Dorsolateral prefrontal cortex (tissue), 122 donors: ENCODE measurements at places on chromosomes 2 and 18.

- DNase-seq: peak; percentile 48
Observed at GRCh38 chr2:38146275-38146906, 70.4 kb upstream of the CYP1B1 start.

- DNase-seq: no peak
Observed at GRCh38 chr2:131827481-131828163, 299.9 kb downstream of the CCDC74A start.

GRCh38 chr2:241188361-241189092 is at the start of gene ANO7:
Gene ANO7, plus strand, starts transcription at chr2:241188677. Its CDS starts 1,387 bp downstream, at chr2:241190064.
- DNase-seq: no peak

DNA sequence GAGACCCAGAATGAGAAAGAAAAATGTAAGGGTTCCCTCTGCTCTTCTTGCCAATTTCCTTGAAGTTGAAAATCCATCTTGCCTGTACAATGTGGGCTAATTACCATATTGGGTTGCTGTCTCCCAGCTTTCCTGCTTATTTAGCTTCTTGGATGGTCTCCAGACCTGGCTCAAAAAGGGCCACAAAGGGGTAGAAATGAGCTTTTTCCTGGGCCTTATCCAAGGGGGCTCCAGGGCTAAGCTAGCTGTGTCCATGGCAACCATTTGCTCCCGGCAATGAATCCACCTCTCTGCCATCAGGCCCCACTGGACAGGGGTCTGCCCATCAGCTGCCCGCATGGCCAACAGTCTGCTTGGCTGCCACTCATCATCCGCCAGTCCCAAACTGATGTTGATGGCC is 85.0 kb downstream of the BOD1L2 start:
- DNase-seq: no peak

GRCh38 chr2:23007631-23008235 is 377.2 kb upstream of the KLHL29 start:
- no peak for DNase-seq

DNA sequence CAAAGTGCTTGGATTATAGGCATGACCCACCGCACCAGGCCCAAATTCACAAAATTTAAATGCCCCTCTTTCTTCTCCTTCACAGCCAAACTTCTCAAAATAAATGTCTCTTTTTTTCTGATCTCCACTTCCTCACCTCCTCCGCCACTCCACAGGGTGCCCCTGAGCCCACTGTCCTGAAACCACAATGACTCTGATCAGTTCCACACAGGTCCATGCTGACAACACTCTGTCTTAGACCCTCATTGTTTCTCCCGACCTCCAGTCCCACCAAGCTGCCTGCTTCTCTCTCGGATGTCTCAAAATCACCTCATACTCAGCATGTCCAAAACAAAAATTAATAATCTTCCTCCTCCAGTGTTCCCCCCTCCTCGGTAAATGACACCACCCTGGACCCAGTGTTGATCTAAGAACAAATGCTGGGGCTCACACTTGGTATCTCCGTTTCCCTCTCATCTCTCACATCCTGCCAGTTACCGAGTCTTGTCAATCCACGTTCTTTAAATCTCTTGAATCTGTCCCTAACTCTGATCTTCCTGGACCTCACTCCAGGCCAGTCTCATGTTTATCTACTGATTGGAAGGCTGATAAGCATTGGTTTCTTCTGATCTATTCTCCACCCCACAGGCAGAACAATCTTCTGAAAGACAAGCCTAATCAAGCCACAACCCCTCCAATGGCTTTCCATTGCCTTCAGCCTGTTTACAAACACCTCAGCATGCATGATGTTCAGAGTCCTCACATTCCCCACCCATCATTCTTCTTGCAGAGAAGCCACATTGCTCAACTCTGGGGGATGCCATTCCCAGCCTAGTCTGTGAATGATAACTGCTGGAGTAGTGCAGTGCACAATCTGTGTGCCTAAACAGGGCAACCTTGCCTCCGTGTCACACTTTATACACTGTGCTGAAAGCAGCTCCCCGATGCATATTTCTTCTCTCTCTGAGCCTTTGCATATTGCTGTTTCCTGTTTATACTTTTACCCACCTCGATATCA is 12.4 kb upstream of the ANKRD44 start:
- DNase-seq: no peak

GRCh38 chr18:24530630-24531111 is 70.2 kb downstream of the HRH4 start:
- no peak for DNase-seq

- DNase-seq: no peak
Observed at GRCh38 chr18:67583621-67584020, 67.1 kb upstream of the DSEL start.

DNA sequence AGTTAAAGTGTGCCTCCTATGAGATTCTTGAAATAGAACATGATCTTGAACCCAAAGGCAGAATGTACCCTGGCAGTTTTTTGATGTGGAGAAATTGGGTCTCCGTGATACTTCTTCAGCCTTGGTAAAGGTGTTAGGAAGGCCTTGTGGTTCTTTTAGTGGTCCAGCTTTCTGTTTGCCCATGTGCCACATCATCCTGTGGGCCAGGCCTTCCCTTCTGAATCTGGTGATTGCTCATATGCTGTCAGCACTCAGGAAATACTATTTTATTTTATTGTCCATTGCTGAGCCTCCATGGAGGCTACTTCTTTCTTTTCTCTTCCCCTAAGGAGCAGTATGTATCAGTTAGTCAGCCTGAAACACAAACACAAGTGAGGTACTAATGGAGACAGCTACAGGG is 52.9 kb downstream of the CCDC141 start:
- DNase-seq: no peak

DNA sequence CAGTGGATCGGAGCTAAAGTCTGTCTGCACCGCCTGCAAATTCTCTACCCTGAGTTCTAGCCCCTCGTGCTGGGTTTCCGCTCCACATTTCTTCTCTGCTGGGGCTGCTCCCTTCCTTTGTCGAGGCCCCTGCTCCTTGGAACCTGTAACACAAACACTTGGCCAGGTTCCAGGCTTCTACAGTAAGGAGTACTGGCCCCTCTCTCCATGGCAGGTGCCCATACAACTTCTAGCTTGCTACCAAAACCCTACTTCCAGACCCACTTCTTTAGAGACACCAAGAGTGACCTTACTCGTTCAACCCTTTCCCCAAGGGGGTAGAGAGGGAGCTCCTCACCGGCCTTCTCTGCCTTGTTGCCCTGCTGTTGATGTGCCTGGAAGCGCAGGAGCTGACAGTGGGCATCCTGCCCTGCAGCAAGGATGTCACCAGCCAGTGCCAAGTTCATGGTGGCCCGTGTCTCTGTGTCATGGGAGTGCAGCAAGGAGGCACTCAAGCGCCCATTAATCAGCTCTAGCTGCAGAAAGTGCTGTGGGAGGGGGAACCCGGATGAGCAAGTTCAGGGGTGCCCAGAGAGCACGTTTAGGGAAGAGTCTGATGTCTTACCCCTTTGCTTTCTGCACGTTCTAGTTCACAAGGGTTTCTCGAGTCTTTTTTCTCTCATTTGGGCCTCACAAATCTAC is 1.1 kb downstream of the PREB start:
- no peak for DNase-seq

- no peak for DNase-seq
Observed at GRCh38 chr2:52474091-52474490, 1293.5 kb upstream of the CHAC2 start.

GRCh38 chr2:54915101-54915500 is 135.2 kb downstream of the RTN4 start:
- no peak for DNase-seq

- no peak for DNase-seq
Observed at GRCh38 chr2:137976274-137976673, 12.0 kb downstream of the HNMT start.

GRCh38 chr2:188852772-188853171 is 121.4 kb upstream of the COL3A1 start:
- DNase-seq: no peak

- no peak for DNase-seq
Observed at GRCh38 chr2:73582364-73582763, 59.9 kb downstream of the NAT8 start.

GRCh38 chr18:34222307-34223163 is 2.2 kb downstream of the NOL4 start:
- peak; percentile 59 for DNase-seq

GRCh38 chr2:109085912-109086742 is 42.9 kb upstream of the SH3RF3 start:
- no peak for DNase-seq

- DNase-seq: no peak
Observed at GRCh38 chr2:226671141-226671676, 128.4 kb downstream of the IRS1 start.

DNA sequence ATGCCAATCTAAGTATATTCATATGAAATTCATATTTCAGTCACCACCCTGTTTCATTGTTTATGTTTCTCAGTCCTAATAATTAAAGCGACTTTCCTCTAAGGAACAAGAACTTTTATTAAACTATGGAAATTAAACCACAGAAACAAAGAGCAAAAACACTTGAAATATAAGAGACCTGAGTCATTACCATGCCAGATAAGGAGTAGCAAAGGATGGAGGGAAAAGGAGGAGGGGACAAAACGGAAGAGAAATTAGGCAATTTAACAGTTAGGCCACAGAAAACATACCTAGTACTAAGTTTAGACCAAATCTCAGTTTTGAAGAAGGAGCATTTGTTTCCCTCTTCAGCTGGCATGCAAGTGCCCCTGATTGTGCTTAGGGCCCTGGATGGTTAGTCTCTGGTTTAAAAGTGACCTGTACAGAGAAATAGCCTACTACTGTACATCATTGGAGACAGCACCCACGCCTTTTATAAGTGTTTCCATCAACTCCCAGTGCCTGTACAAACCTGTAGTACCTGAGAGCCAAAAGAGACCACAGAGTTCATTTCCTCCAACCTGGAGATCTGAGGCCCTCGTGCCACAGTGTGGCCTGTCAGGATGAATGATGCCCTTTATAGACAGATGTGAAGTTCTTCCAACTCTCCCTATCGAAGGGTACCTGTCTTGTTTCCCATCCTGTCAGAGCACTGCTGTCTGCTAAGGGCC is 74.5 kb downstream of the SPATS2L start:
- DNase-seq: no peak

- DNase-seq: no peak
Observed at GRCh38 chr18:58606236-58606635, 22.7 kb downstream of the ALPK2 start.

GRCh38 chr18:51236225-51236624 is 38.7 kb upstream of the MEX3C start:
- DNase-seq: no peak

GRCh38 chr18:37617623-37618022 is 52.0 kb upstream of the CELF4 start:
- no peak for DNase-seq

DNA sequence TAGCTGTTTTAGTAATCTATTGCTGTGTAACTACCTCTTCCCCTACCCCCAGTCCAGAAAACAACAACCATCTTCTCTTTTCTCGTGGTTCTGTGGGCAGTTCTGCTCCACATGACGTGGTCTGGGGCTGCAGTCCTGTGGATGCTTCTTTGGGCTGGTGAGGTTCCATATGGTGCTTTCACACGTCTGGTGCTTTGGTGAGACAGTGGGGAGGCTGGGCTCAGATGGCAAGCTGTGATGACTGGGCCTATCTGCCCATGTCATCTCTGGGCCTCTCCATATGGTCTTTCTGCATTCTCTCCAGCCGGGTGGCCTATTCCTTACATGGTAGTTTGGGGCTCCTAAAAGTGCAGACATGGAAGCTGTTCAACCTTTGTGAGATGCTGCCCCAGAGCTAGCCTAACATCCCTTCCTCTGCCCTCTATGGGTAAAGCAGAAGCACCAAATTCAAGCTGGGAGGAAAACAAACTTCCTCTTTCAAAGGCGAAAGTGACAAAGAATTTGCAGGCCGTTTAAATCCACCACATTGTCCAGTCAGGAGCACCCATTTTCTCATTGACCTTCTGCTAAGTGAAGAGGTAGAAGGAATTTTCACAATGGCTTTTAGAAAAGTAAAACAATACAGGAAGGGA is 68.3 kb upstream of the IL1R1 start:
- no peak for DNase-seq

DNA sequence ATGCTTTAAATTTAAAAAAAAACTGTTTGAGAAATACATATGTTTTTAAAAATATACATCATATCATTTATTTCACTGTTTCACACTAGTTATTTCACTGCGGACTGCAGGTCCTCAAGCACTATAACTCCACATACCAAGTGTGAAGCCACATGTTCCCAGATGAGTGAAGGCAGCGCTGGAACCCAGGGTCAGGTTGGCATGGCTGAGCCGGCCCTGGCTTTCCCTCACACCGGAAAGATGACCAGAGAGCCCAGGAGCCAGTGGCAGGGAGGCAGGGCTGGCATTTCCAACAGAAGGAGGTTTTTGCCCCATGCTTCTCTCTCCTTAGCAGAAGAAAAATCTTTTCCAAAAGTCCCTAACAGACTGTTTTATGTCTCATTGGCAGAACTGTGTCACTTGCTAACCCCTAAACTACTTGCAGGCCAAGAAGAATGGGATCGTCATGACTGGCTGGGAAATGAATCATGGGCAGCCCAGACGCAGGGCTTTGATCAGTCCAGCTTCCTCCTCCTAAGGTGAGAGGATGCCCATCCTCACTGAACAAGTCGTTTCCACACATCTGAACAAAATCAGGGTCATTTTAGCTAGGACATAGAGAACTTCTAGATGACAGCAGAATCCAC is 287.6 kb upstream of the HNRNPA3 start:
- no peak for DNase-seq

DNA sequence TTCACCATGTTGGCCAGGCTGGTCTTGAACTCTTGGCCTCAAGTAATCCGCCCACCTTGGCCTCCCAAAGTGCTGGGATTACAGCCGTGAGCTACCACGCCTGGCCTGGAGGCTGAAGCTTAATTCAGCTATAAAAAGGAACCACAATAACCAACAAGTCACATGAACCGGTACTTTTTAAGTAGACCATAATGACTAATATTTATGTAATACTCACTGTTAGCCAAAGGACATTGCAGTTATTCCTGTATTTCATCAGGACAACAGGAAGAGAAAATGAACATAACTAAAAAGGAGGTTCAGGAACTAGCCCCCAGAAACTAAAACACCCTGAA is 49.0 kb upstream of the TMEM87B start:
- DNase-seq: no peak

GRCh38 chr2:134432435-134432883 is 178.6 kb downstream of the MGAT5 start:
- DNase-seq: no peak

DNA sequence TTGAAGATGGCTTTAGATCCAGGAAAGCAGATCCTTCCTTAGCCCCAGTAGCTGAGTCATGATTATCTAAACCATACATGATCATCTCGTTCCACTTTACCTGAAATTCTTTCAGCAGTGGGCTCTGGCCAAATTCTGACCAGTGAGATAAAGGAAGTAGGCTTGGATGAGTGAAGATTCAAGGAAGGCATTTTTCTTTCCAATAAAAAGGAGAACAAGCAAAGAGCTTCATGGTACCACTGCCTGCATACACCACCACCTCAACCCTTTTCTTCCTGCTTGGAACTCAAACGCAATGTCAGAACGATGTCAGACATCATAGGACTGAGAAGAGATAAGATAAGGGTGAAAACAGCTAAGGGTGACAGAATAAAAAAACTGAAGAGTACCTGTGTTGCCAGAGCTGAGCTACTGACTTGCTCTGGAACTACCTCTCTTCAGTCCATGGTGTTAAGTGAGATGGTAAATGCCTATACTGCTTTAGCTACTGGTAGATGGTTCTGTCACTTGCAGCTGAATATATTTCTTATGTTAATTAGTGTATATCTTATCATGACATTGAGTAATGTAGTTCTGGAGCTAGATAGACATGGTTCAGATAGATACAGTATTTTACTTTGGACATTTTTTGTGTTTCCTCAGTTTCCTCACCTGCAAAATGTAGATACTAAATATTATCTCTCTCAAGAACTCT is 58.7 kb upstream of the ACVR1 start:
- DNase-seq: no peak

- DNase-seq: no peak
Observed at GRCh38 chr2:197926673-197927072, 122.3 kb downstream of the PLCL1 start.
